ENCODE measurements at places on chromosomes 11 and 22. TPM values are rescaled to one million over a fixed set of nuclear protein-coding genes. Genes with fewer than 3 reads are reported as not detected.

The NDUFS3 gene
- 60.4 TPM for total RNA-seq

The RFPL1 gene
- total RNA-seq = not detected

The OR8H1 gene
- not detected for total RNA-seq

The EHF gene
- total RNA-seq = 121 TPM

The KRTAP5-11 gene
- total RNA-seq = not detected

The TBC1D10A gene
- 51.3 TPM for total RNA-seq

The SCUBE1 gene
- total RNA-seq = 6.9 TPM

The TRIM49 gene
- not detected for total RNA-seq

The DUSP8 gene
- 2.9 TPM for total RNA-seq

The TMEM191B gene
- not detected for total RNA-seq

The PANX3 gene
- not detected for total RNA-seq

The INTS4 gene
- total RNA-seq = 41.0 TPM

The PGA5 gene
- not detected for total RNA-seq

The RGL4 gene
- not detected for total RNA-seq

The MPPED2 gene
- 4.4 TPM for total RNA-seq

The MRPL17 gene
- 55.2 TPM for total RNA-seq

The AHNAK gene
- 828 TPM for total RNA-seq

The EMID1 gene
- total RNA-seq = 2.5 TPM

The SLC7A4 gene
- total RNA-seq = 0.98 TPM

The ZNF214 gene
- total RNA-seq = 3.9 TPM

The MEN1 gene
- 27.0 TPM for total RNA-seq

The NAALAD2 gene
- total RNA-seq = 0.98 TPM

The CNTN5 gene
- total RNA-seq = 0.25 TPM

The OR51B4 gene
- total RNA-seq = not detected

The PAMR1 gene
- 46.7 TPM for total RNA-seq

The KRTAP5-9 gene
- not detected for total RNA-seq

The LSP1 gene
- 32.7 TPM for total RNA-seq

The NELL1 gene
- 0.49 TPM for total RNA-seq

The KCTD14 gene
- 2.9 TPM for total RNA-seq

The XKR3 gene
- total RNA-seq = not detected

The RASGRP2 gene
- total RNA-seq = 27.5 TPM

The FAT3 gene
- 9.6 TPM for total RNA-seq

The HOATZ gene
- total RNA-seq = not detected

The OR8D4 gene
- total RNA-seq = not detected

The BID gene
- total RNA-seq = 36.3 TPM

The MRPL49 gene
- total RNA-seq = 43.5 TPM

The SYNGR1 gene
- total RNA-seq = 42.2 TPM

The RBX1 gene
- total RNA-seq = 54.8 TPM

The HPX gene
- 0.98 TPM for total RNA-seq

The OR4C46 gene
- not detected for total RNA-seq

The TTC12 gene
- 20.4 TPM for total RNA-seq

The XRCC6 gene
- total RNA-seq = 158 TPM

The MPZL3 gene
- 9.1 TPM for total RNA-seq

The OR52D1 gene
- not detected for total RNA-seq

The OVOL1 gene
- 17.4 TPM for total RNA-seq

The THYN1 gene
- 39.8 TPM for total RNA-seq

The ADM2 gene
- not detected for total RNA-seq

The SYCE3 gene
- total RNA-seq = not detected

The STIP1 gene
- total RNA-seq = 91.3 TPM

The NXPE2 gene
- total RNA-seq = not detected

The POU2AF1 gene
- not detected for total RNA-seq

The RIC3 gene
- 17.7 TPM for total RNA-seq

The CDHR5 gene
- not detected for total RNA-seq

The ASPHD2 gene
- total RNA-seq = 2.2 TPM

The LGALS12 gene
- 2.7 TPM for total RNA-seq

The TPBGL gene
- total RNA-seq = 1.7 TPM

The NOX4 gene
- total RNA-seq = 9.8 TPM

Data from vagina (tissue), 2 donors.